ENCODE measurements at places on chromosomes 2 and 18. TPM values are rescaled to one million over a fixed set of nuclear protein-coding genes. Genes with fewer than 3 reads are reported as not detected.

Gene PXDN
- total RNA-seq = 563 TPM

Gene ATP6V1C2
- total RNA-seq = 0.14 TPM

Gene GPR155
- 0.93 TPM for total RNA-seq

Gene BCL11A
- total RNA-seq = under 0.01 TPM

Gene UGT1A4
- total RNA-seq = not detected

Gene SLC19A3
- not detected for total RNA-seq

- DNase-seq = no peak
Observed at GRCh38 chr18:60120231-60120750, 220.5 kb downstream of the PMAIP1 start.

- DNase-seq = no peak
Observed at GRCh38 chr2:236636714-236637470, 67.3 kb downstream of the ACKR3 start.

- no peak for DNase-seq
Observed at GRCh38 chr2:180115675-180116074, 108.6 kb upstream of the CWC22 start.

DNA sequence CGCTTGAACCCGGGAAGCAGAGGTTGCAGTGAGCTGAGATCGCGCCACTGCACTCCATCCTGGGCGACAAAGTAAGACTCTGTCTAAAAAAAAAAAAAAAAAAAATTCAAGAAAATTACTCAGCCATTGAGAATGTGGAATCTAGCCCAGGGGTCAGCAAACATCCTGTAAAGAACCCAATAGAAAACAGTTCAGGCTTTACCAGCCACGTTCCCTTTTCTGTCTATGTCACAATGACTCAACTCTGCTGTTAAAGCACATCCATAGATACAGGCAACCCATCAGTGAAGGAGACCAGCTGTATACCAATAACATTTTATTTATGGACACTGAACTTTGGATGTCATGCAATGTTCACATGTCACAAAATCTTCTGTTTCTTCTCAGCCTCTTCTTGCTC, 435.6 kb upstream of the GYPC start:
- DNase-seq = no peak

DNA sequence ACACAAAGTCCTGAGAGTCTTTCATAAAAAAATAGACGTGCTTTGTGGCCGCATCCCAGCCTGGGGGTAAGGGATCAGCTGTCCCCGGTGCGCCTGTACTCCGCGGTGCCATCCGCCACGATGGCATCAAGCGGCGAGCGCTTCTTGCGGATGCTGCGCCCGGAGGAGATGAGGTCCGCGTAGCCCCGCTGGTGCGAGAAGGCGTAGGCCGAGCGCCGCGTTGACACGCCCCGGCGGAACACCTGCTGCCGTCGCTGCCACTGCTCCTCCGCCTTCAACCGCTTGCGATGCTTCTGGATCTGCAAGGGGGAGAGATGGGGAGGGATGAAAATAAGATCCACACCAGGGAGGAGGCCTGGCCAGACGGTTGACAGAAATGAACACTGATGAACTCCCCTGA, 26.8 kb upstream of the NARS1 start:
- no peak for DNase-seq

- no peak for DNase-seq
Observed at GRCh38 chr2:190121305-190121704, 58.8 kb upstream of the MSTN start.

DNA sequence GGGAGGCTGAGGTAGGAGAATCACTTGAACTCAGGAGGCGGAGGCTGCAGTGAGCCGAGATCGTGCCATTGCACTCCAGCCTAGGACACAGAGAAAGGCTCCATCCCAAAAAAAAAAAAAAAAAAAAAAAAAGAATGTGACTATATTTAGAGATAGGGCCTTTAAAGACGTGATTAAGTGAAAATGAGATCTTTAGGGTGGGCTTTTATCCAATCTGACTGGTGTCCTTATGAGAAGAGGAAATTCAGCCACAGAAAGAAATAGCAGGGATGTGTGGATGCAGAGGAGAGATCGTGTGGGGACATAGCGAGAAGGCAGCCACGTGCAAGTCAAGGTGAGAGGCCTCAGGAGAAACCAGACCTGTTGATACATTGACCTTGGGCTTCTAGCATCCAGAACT, 69.9 kb upstream of the ACSL3 start:
- DNase-seq = no peak

DNA sequence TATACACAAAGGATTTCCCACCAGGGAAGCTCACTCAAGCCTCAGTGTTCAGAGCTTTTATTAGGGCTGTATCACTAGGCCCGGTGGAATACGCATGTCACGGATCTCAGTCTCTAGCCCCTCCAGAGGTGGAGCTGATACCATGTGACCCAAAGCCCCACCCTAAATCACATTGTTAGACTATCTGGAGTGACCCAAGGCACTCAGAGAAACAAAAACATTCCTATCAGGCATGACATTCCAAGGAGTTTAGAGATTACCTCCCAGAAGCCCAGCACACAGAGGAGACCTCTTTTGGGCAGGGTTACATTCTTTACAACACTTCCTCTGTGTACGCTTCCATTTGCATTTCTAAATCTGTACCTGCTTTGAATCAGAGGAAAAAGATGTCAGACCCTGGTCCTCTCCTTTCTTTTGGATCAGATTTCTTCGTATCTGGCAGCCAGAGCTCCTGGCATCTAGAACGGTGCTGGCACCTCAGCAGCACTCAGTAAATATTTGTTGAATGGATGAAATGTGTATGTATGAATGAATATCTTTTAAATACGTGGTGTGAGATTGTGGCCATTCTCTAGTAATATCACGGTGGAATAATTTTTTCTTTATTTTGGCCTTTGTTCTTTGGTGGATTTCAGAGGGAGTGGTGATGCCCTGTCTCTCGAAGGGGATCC, 37.7 kb upstream of the SMAD2 start:
- no peak for DNase-seq

DNA sequence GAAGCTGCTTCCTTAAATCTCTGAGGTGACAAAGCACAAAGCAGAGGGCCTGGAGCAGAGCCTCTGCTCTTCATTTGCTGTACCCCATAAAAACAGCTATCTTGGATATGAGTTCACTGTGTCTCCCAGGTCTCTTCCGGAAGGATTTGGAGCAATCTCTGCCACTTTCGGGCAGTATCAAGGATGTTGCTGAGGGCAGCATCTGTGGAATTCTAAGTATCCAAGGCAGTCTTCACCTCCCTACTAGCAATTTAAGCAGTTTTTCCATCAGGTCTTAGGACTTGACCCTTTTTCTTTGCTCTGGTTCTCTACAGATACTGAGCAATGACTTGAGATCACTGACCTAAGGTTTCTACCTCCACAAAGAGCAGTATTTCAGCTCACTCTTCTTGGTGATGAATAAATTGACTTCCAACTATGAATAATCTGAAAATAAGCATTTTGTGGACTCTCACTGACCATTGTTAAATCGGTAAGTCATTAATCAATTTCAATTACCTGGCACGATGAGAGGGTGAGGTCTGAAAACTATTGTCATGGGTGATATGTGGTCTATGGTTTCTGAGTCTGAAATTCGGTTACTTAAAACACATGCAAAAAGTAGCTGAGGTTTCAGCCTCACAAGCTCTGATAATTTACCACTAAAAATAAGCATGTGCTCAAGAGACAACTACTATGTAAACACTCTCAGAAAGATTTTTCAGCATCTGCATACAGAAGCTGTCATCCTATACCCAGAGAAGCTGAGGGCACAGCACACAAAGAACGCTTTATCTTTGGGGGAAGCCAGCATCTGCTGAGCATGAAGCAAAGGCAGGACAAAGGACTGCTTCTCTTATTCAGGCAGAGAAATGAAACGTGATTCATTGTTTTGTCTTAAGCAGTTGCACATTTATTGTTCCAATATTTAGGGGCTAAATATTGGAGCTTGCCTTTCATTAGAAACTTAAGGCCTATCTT, 32.1 kb upstream of the SPATS2L start:
- no peak for DNase-seq
